ENCODE measurements at places on chromosomes 16 and 17.
A peak's percentile ranks its signal among the peaks of the same experiment; 100 is the strongest.

DNA sequence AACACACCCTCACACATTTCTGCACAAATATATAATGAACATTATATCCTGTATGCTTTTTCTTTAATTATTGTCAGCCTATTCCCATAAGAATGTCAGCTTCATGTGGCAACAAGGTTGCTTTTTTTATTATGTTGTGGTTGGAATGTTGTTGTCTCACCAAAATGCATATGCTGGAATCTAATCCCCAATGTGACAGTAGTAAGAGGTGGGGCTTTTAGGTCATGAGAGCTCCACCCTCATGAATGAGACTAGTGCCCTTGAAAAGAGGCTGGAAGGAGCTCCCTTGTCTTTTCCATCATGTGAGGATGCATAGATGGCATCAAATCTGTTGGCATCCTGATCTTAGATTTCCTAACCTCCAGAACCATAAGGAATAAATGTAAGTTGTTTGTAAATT is 131.3 kb upstream of the IRX6 start:
- no peak for DNase-seq

DNA sequence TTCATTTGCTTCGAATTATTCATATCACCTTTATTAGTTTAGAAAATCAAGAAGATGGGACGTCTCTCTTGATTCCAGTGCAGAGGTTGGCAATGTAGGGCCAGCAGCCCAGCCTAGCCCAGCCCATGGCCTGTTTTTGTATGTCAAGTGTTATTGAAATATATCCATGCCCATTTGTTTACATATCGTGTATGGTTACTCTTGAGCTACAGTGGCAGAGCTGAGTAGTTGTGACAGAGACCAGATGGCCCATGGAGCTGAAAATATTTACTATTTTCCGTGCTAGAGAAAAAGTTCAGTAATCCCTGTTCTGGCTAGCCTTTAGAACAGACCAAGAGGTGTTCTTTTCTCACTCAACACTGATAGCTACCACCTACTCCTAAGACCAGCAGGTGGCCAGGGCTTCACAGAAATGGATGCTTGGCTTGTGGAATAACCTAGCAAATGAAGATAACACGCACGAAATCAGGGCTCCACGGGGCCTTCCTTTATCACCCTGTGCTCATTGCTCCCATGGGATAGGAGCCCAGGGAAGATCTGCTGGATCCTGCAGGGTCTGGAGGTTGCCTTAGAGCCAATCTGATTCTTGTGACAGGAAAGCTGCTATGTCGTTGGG is 123.2 kb upstream of the ANKFN1 start:
- DNase-seq, result no peak

DNA sequence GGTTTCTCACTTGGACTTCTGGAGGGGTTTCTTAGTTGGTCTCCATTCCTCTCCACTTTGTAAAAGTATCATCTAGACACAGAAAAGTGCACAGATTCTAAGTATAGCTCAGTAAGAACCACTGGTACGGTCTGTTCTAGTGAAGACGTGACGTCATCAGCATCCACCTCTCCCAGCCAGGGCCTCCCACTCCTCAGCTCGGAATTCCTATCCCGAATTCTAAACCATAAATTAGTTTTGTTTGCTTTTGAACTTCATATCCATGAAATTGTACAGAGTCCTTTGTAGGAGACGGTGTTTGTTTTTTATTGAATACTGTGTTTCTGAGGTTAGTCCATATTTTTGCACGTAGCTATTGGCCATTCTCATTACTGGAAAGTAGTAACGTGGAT is 25.5 kb downstream of the FOXK2 start:
- DNase-seq, result no peak

- DNase-seq, result no peak
Observed at GRCh38 chr17:4933646-4934045, 1.6 kb downstream of the GP1BA start.

- no peak for DNase-seq
Observed at GRCh38 chr16:70737377-70738082, 51.7 kb upstream of the MTSS2 start.

GRCh38 chr17:48544349-48545021 is 424 bp downstream of the HOXB2 start:
- peak; percentile 70 for DNase-seq

DNA sequence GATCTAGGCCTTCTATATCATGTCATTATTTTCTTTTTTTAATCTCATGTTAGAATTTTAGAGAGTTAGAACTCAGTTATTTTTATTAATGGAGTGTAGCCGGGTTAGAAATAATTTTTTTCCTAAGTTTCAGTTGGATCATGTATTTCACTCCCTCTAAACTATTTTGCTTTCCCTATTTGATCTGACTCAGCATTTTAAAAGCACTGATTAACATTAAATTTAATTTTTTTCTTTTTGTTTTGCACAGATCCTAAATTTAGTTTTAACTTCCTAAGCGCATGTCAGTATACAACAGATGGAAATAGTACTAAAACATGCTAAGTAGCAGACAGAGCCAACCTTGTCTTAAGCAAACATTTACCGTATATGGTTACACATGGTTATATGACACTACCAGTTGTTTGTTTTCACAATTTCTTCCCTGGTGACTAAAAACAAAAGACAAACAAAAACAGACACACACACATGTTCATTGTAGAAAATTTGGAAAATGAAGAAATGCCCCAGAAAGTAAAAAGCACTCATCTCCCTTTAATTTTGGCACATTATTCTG is 33.6 kb upstream of the RAB11FIP4 start:
- DNase-seq, result no peak

- no peak for DNase-seq
Observed at GRCh38 chr16:85222155-85222863, 110.0 kb upstream of the CIBAR2 start.

- DNase-seq, result no peak
Observed at GRCh38 chr17:9902120-9902519, 3.0 kb downstream of the RCVRN start.

GRCh38 chr17:77832180-77832560 is 126.3 kb upstream of the TNRC6C start:
- no peak for DNase-seq

DNA sequence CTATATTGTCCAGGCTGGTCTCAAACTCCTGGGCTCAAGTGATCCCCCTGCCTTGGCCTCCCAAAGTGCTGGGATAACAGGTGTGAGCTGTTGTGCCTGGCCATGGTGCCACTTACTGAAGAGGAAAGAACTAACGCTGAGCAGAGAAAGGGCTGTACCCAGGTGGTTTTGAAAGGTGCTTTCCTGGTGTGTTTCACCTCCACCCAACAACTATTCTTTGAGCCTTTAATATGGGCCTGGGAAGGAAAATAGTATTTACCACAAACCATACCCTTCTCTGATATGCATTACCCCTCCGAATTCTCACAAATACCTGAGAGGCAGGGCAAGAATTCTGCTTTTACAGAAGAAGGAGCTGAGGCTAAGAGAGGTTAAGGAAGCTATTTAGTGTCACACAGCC is 24.8 kb downstream of the KPNA2 start:
- no peak for DNase-seq

All from HEK293T (cell line).